CD4-positive, alpha-beta T cell treated with Interleukin-21 for 1 hour (primary cell): ENCODE measurements at places on chromosomes 7 and 10.

DNA sequence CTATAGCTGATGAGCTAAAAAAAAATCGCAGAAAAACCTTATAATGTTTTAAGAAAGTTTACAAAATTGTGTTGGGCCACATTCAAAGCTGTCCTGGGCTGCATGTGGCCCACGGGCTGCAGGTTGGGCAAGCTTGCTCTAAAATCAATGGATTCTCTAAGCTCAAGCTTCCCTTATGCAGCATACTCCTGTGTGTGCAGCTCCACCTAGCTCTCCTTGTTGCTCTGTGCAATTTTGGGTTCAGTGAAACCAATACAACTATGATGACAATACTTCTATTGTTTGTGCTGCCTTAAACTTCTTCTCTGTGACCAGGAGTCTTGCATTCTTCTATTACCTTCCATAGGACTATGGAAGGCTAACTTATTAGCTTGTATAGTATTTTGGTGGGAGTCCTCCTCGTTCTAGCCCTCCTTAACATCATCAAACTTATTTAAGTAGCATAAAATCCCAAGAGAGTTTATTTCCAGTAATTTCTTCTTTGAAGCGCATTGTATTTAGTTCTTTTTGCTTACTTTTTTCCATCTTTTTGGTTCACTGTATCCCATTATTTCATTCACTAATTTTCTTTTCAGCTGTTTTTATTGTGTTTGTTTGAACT lies 170.9 kb upstream of the SMIM30 start:
- no peak for DNase-seq

DNA sequence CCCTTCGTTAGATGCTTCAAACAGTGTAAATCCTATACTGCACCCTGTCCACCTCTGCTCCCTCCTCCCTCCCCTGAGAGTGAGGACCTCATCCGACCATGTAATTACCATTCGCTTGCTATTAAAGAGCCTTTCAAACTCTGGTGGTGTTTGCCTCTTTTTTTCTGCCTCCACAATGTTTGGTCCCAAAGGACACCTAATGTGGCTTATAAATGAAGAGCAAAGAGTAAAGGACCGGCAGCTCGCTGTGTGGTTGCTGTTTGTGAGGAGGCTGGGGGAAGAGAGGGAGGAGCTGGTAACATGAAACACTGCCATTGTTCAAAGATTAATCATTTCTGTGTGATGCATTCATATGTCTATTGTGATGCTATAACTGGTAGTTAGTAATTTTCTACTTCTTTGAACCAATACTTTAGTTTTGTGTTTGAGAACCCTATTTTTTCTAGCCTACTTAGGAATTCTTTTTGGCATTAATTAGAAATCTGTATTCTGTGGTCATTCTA lies 27.9 kb downstream of the MTURN start:
- DNase-seq = no peak

DNA sequence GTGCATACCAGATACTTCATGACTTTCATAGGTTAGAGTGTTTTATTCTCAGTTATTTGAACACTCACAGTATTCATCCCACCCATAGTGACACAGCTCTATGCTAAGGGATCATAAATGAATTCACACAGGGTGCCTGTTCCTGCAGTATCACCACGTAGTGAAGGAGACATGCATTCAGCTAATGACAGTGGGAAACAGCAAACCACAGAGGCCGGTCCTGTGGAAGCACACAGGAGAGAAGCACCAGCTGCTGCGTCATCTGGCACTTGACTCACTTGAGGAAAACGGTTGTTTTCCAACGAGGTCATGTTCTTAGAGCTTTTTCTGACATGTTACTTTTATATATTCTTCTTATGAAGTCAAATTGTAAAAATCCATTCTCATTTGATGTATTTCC lies 73.0 kb downstream of the UBE3C start:
- no peak for DNase-seq

DNA sequence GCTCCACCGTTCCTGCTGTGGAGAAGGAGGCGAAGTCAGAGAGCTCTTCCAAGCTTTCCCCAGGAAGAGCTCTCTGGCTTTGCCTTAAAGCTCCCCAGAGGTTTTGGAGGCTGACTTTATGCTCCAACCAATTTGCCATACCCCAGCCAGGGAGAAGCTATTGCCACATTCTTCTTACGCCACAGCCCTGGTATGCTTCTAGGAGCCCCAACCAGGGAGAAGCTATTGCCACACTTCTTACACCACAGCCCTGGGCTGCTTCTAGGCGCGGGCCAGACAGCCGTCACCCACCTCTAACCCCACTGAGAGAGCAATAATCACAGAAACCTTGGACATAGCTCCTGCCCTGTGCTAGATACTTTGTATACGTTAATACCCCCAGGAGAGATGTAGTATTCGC lies 951 bp downstream of the ELOVL3 start:
- DNase-seq = no peak
